ENCODE measurements at places on chromosomes 2 and 18. TPM values are rescaled to one million over a fixed set of nuclear protein-coding genes. Genes with fewer than 3 reads are reported as not detected.
A peak's percentile ranks its signal among the peaks of the same experiment; 100 is the strongest.

GRCh38 chr2:123738643-123739042 lies 286.4 kb upstream of the CNTNAP5 start:
- no peak for DNase-seq

DNA sequence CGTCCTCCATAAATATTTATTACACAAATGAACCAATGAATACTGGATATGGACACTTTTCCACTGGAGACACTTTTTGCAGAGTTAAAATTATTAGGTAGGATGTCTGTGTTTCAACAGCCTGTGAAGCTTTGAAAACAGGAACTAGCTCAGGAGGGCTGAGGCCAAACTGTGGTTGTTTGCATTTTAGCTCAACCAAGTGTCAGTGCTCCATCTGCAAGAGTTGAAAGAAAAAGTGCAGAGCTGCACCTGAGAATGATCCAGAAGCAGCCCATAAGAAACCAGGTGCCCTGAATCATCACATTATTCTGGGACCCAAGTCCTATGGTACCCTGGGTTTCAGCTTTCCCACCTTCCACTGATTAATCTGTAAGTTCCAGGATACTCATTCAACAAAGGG lies 180.4 kb downstream of the TRIB2 start:
- DNase-seq: no peak

Gene MTCL1
- total RNA-seq: 133 TPM

Gene MEP1B
- not detected for total RNA-seq

DNA sequence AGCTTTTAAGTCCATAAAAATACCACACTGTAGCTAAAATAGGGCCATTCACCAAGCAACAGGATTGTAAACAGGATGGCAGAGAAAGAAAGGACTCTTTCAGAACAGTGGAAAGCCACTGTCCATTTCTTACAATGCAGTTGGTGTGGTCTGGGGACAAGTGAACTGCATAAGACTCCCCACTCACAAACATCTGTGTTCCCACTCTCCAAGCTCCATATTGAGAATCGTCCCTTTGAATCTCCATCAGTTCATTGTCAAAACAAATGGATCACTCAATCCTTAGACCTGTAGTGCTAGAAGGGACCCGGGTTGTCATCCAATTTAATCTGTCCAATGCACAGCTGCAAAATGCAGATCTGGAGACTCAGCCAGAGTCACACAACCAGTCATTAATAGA lies 347.4 kb upstream of the KLHL29 start:
- no peak for DNase-seq

Gene AQP12A
- not detected for total RNA-seq

DNA sequence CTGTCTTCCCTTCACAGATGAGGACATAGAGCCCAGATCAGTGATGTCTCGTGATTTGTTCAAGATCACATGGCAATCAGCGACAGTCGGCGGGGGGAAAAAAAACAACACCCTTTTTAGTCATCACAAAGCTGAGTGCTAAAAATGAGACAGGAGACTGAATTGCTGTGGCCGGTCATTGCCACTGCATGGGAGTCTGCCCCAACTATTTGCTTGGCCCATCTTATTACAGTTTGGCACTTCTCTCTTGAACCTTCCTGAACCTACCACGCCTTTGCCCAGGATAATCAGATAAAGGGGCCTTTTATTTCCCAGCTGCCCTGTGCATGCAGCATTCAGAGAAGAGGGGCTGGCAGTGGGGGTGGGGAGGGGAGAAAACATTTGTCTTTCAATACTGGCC lies 42.7 kb downstream of the SETBP1 start:
- DNase-seq: no peak

Gene IMP4
- total RNA-seq: 71.2 TPM

Gene EN1
- total RNA-seq: not detected

- DNase-seq: no peak
These were observed 182.1 kb downstream of the OSR1 start for GRCh38 chr2:19176172-19176852.

DNA sequence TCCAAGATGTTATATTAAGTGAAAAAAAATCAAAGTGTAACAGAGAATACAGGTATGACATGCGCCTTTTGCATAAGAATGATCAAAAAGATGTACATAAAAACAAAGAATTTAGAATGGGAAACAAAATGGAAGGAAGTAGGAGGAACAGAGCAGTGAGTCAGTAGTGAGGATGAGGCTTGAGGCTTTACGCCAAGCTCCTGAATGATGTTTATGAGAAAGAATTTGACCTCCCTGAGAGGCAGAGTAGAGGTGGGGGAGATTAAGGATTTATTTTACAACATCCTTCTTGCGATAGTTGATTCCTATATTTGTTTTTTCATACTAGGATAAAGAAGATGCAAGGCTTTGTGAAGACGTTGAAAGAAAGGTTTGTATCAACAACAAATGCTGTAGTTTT lies 81.4 kb downstream of the DCDC2C start:
- no peak for DNase-seq

GRCh38 chr18:30192216-30192615 lies 850.3 kb downstream of the DSC3 start:
- DNase-seq: no peak

Gene SLC9A4
- total RNA-seq: not detected

Gene KCNK3
- total RNA-seq: 5.3 TPM

DNA sequence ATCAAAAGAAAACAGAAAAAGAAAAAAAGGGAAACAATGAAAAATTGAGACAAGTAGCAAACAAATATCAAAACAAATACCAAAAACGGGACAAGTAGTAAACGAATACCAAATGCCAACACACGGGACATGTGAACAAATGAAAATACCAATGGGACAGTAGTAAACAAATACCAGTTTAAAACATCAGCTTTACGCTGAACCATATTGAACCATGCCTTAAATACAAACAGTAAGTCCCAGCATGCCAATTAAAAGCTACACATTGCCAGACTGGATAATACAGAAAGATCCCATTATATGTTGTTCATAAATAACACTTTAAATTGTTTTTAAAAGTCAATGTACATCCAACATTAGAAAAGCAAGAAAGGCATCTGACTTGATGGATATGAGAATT lies 114.2 kb downstream of the NBAS start:
- no peak for DNase-seq

Gene ITM2C
- 206 TPM for total RNA-seq

Gene ALPI
- total RNA-seq: not detected

DNA sequence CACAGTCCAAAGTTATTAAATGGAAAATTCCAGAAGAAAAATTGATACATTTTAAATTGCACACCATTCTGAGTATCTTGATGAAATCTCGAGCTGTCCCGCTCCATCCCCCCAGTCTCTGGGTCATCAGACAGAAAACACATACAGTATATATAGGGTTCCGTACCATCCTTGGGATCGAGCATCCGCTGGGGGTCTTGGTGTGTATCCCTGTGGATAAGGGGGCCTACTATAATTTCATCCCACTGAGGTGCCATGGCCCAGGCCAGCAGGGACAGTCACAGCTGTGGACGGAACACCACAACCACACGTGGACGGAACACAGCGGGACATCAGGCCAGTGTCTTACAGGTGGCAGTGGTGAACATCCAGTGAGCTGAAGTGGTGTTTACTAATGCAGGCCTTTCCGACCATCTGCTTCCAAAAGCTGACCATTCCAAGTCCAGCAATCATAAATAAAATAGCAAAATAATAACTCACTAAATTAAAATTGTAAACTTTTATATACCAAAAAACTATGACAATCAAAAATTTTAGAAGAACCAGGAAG lies 14.0 kb downstream of the TWIST2 start:
- DNase-seq: no peak

- no peak for DNase-seq
These were observed 322.5 kb downstream of the LPIN1 start for GRCh38 chr2:12068796-12069538.

DNA sequence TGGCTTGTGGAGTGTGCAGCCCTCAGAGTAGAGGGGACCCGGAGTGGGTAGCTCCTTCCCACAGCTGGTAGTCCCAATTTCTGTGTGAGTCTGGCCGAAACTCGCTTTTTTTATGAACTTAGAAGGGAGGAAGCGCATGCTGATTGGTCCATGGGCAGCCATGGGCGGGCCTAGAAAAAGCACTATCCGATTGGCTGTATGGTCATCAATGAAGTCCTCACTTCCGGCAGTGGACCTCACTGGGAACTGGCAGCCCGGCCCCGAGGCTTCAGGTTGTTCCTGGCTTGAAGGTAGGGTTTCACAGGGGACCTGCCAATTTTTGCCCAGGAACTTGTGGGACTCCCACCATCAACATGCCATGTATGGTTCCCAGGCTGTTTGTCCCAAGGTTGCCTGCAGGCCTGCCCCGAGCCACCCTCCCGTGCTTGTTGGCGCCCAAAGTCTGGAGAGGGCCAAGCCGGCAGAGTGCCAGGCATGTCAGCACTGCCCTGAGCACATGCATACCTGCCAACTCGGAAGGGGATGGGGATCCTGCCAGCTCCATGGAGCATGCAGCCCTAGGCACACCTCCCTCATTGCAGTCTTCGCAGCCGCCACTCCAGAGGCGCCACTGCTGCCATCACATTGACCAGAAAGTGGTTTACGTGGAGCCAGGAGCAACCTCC lies 98.5 kb downstream of the ATP9B start:
- DNase-seq: no peak

- DNase-seq: no peak
These were observed 99.6 kb downstream of the ATL2 start for GRCh38 chr2:38277245-38278116.

- DNase-seq: no peak
These were observed 220.7 kb downstream of the TPGS2 start for GRCh38 chr18:36608107-36608506.

- no peak for DNase-seq
These were observed 182.1 kb downstream of the ANKRD30B start for GRCh38 chr18:14930076-14930475.

Gene RAB27B
- total RNA-seq: 0.27 TPM

DNA sequence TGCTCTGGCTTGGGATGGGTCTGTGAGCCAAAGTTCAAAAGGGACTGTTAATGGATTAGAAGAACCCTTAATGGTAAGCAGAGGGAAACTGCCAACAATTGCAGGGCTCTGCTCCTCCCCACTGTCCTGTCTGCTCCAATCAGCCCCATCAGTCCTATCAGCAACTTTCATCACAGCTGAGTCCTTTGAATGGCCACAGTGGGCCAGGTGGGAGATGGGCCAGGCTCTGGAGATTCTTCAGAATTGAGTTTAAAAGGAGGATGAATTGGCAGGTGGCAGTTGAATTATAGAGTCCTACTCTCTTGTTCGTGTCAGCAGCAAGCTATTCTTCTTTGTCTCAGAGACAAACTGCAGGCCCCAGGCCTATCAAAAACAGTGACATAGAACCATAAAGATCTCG lies 573.9 kb downstream of the EPHA4 start:
- DNase-seq: no peak

DNA sequence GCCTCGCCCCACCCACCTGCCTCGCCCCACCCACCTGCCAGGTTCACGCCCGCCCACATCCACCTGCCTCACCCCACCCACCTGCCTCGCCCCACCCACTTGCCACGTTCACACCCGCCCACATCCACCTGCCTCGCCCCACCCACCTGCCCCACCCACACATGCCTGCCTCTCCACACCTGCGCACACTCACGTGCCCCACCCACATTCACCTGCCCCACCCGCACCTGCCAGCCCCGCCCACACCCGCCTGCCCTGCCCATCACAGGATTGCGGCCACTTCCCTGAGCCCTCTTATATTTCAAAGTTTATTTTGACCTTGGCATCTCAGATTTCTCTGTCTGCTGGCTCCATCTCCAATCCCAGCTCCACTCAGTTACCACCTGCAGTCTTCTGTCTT lies 217.5 kb upstream of the SOX11 start:
- no peak for DNase-seq

GRCh38 chr18:46668135-46668534 lies 11.1 kb upstream of the LOXHD1 start:
- peak; percentile 48 for DNase-seq

- no peak for DNase-seq
These were observed 89.6 kb downstream of the UXS1 start for GRCh38 chr2:106104332-106105062.

GRCh38 chr2:183078464-183079138 lies at the start of gene DUSP19:
DUSP19 (plus strand) TSS chr2:183078747; CDS start chr2:183078934, 187 bp downstream.
- DNase-seq: peak; percentile 93

DNA sequence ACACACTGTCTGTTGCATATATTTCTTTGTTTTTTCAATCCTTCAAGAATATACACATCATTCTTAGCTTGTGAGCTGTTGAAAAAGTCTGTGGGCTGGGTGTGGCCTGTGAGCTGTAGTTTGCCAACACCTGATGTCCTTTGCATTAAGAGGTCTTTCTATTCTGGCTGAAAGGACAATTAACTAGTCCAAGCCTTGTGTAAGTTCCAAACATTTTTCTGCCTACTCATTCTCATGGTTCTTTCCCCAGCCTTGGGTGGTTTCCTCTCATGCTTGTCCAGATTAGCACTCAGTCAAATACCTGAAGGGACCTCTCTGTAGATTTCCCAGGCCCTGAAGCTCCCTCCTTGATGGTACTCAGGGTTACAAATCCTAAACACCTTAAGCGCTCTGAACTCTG lies 57.8 kb upstream of the NABP1 start:
- DNase-seq: no peak

DNA sequence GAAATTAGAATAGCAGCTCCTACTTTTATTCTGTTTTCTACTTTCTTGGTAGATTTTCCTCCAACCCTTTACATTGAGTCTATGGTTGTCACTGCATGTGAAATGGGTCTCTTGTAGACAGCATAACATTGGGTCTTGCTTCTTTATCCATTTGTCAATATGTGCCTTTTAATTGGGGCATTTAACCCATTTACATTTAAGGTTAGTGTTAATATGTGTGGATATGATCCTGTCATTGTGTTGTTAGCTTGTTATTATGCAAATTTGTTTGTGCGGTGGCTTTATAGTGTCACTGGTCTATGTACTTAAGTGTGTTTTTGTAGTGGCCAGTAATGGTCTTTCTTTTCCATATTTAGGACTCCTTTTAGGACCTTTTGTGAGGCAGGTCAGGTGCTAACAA lies 276.9 kb upstream of the SPHKAP start:
- no peak for DNase-seq

Gene PLGLB2
- total RNA-seq: 1.4 TPM
